Breast epithelium (tissue), 4 donors: ENCODE measurements at places on chromosomes 16 and 17.

DNA sequence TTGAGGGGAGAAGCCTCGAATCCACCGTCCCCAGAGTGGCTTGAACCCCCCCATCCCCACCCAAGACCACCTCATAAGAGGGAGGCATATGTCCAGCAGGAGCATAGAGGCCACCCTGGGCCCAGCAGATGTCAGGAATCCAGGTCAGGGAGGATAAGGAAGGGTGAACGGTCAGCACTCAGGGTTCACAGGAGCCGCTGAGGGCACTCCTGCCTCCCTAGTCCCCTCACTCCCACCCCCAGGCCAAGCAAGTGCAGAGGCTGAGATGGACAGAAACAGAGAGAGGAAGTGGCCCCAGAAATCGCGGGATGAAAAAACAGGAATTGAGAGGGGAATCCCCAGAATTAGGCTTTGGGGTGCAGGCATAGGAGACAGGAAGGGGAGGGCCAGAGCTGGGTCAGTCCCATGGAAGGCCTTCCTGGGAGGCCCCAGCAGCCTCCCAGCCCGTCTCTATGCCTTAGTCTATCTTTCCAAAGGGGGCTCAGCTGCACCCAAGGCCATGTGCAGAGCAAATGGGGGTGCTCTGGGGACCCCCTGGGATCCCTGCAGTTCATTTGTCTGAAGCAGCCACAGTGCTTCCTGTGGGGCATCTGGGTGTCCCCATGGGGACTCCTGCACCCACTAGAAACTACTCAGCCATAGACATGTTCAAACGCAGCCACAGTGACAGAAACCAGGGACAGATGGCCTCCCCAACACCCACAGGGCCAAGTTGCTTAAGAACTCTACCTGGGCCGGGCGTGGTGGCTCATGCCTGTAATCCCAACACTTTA, 1.7 kb downstream of the CMTM3 start:
- no peak for DNase-seq

DNA sequence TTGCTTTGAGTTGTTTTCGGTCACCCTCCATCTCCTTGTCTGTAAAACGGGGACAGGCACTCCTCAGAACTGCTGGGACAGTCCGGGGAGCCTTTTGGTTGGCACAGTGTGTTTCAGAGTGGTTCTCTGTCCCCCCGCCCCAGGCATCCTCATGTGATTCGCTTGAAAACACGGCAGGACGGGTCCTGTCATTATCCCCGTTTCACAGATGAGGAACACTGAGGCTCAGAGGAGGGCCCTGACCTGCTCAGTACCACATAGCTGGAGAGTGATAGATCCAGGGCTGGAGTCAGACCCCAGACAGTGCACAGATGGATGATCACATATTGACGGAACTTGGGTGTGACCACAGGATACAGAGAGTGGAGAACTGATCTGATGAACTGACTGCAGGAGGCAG, 13.5 kb upstream of the ADGRG1 start:
- no peak for DNase-seq

DNA sequence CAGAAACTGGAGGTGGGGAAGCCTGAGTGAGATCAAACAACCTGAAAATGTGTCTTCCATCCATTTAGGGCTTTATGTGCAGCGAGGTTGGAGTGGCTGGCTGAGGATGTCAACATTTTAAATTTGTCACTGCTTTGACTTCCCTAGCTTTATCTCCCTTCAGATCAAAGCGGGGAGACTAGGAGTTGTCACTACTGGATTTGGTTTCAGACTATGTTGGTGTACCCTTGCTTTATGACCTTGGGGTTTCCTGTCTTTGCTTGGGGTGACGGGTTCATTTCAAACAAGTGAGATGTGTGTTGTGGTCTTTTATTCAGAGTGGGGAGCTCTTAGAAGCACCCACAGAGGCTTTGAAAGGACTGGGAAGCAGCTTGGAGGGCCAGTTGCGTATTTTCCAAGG, 25.6 kb downstream of the MSI2 start:
- DNase-seq, result no peak

DNA sequence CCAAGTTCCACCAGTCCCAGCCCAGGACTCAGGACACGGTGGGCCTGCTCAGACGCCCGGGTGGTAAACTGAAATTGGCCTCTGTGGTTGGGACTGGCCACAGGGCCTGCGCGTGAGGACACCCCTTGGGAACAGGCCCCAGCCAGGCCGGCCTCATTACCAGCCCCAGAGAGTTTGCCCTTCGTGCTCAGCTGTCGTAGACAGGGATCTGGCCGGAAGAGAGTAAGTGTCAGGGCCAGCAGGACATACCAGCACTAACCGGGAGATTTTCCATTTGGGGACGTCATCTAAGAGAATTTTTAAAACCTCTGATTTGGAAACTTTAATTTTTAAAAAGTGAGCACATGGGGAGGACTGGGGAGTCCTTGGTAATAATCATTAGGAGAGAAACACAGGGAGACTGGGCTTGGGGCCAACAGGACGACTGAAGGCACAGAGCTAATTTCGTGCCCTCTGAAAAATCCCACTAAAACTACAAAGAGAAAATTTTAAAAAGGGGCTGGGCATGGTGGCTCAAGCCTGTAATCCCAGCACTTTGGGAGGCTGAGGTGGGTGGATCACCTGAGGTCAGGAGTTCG, 2.4 kb upstream of the RBFOX3 start:
- DNase-seq, result no peak

DNA sequence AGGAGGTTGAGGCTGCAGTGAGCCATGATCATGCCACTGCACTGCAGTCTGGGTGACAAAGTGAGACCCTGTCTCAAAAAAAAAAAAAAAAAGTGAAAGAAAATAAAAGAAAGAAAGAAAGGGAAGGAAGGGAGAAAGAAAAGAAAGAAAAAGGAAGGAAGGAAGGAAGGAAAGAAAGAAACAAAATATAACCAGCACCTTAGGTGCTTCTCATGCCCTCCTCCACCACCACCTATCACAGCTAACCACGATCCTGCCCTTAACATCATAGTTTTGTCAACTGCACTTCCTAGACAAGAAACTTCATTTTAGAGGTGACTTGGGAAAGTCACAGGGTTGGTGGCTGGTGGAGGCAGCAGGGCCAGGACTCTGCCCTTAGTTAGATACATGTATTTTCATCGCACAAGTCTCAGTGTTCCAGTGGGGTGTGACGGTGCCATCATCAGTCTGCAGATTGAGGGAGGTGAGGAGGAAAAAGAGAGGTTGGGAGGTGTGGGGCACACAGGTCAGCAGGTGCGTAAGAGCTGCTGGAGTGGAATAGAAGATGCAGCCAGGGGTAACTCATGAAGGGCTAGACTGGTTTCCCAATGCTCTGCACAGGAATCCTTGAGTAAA, 10.0 kb downstream of the SUPT4H1 start:
- no peak for DNase-seq

DNA sequence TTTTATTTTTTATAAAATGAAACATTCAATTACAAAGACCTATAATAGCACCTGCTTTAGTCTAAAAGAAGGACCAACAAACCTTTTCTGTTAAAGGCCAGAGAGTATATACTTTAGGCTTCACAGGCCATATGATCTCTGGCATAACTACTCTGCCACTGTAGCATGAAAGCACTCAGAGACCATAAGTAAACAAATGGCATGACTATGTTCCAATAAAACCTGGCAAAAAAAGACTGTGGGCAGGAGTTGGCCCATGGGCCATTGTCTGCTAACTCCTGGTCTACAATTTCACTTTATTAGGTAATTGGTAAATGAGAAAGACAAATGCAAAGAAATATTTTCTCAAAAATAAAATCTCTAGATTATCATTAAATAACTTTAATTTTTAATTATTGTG, 14.9 kb downstream of the CEP112 start:
- DNase-seq, result no peak

DNA sequence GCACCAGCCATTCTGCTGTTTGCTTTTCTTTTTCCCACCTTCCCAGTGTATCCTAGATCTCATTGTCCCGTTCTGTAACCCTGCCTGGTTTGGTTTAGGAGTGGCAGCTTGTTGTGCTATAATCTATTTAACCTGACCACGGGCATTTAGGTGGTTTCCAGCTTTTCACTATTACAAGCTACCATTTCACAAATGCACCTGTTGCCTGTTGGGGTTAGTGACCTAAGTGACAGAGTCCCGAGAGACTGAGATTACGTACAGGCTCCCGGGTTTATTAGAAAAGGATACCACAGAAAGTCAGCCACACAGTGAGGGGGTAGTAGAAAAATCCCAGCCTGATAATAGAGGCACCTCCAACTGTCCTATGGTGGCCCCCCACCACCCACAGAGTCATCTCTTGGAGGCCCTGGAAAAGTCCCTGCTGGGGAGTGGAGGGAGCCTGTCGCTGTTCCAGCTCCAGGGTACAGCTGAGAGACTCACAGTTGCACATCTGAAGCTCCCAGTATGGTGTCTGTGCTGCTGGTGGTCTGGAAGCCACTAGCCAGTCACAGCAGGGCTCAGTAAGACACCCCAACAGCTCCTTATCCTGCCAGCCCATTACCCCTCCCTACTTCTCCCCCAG, 21.2 kb downstream of the CLEC16A start:
- no peak for DNase-seq

GRCh38 chr17:32928586-32929535, 908 bp downstream of the TMEM98 start:
- DNase-seq, result no peak

- DNase-seq, result no peak
Observed at GRCh38 chr16:6864244-6864643, 468.4 kb upstream of the RBFOX1 start.

DNA sequence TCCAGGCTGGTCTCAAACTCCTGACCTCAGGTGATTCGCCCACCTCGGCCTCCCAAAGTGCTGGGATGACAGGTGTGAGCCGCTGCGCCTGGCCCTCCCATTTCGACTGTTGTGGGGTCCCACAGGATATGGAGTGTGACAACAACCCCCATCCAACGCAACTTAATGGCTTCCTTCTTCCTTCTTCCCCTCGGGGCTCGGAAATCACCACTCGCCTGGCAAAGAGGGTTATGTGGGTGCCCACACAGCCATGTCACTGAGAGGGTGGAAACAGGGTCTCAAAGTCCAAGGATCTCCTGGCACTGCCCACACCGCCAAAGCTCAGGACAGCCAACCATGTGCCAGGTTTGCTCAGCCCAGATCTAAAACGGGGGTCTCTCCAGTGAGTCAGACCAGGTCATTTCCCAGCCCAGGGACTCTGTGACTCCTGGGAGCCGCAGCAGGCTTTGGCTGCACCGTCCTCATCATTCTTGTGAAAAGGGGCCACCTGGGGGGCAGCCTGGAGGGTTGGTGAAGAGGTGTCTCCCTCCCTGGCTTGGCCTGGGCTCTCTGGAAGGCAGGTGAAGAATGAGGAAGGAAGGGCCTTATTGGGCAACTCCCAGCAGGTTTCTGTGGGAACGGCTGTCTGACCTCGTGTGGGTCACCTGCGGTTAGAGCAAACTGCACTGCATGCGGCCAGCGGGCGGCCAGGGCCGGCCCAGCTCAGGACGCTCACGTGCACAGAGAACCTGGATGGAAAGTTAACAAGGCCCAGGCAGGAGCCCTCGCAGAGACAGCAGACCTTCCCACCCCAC, 25.3 kb upstream of the LITAF start:
- no peak for DNase-seq
